Stimulated activated naive CD4-positive, alpha-beta T cell (primary cell): ENCODE measurements at places on chromosomes 4 and X.

DNA sequence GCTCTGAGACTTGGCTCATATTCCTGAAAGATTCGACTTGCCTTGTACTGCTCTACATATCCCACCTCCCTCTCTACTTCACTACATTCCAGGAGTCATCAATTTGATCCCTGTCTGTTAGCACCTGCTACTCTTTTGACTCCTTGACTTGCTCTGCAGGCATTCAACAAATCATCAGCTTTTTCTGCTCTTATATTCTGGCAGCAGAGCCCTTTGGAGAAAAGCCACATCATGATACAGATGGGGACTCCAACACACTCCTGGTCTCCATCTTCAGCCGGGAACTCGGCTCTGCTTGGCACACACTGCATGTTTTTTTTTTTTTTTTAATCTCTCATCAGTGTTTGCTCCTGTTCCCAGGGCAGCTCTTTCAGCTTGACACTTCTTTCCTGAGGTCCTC, 293.2 kb upstream of the LCORL start:
- DNase-seq, result no peak

DNA sequence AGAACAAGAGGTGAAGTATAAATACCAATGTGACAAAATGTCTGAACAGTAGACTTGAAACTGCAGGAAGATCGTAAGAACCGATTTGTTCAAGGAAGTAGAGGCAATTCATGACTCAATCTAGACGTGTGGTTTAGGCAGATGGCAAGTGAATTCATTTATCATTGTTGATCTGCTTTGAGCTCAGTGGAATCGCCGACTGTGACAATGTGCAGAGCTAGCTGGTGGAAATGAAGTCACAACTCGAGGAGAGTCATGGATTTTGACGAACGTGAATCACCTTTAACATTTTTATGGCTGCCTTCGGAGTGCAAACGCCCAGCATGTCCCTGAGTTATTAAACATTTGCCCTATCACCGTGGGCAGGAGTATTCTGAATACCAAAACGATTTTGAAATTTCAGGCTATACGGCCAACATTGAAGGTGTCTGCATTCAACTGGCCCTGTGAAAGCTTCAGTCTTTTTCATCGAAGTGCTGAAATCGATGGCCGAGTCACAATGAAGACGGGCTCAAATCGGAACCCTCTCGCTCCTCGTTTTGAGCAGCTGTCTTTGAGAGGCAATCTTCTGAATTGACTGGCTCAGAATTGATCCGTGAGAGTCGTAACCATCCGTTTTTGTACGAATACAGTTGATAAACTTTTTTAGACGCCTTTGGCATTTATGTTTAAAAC, 689 bp upstream of the OGT start:
- DNase-seq, result peak; percentile 46

DNA sequence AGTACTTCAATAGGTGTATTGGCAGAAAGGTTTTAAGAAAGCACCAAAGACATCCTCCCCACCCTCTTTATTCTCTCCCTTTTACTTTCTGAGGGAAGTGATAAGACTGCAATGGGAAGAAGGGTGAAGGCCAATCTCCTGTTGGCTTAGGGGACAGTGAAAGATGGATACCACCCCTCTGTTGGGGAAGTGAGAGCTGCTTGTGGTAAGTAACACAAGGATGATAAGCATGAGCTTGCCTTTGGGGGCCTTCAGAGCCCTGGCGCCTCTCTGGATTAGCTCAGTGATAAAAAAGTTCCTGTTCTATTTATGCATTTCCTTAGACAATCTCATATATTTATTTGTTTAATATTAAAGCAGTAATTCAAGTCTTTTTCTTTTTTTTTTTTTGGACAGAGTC, 5.2 kb upstream of the KLF8 start:
- DNase-seq, result no peak

- DNase-seq, result no peak
These were observed 124.1 kb upstream of the NEIL3 start for GRCh38 chr4:177185579-177185978.

- DNase-seq, result no peak
These were observed 219.1 kb downstream of the THOC2 start for GRCh38 chrX:123513585-123514278.
